ENCODE measurements at places on chromosomes 5 and 9. TPM values are rescaled to one million over a fixed set of nuclear protein-coding genes. Genes with fewer than 3 reads are reported as not detected.

Gene ANKRD20A1
- not detected for total RNA-seq

Gene GABRA6
- not detected for total RNA-seq

GRCh38 chr5:60010328-60010727 lies 116.8 kb upstream of the PDE4D start:
- DNase-seq = no peak

Gene PHAX
- total RNA-seq = 40.5 TPM

DNA sequence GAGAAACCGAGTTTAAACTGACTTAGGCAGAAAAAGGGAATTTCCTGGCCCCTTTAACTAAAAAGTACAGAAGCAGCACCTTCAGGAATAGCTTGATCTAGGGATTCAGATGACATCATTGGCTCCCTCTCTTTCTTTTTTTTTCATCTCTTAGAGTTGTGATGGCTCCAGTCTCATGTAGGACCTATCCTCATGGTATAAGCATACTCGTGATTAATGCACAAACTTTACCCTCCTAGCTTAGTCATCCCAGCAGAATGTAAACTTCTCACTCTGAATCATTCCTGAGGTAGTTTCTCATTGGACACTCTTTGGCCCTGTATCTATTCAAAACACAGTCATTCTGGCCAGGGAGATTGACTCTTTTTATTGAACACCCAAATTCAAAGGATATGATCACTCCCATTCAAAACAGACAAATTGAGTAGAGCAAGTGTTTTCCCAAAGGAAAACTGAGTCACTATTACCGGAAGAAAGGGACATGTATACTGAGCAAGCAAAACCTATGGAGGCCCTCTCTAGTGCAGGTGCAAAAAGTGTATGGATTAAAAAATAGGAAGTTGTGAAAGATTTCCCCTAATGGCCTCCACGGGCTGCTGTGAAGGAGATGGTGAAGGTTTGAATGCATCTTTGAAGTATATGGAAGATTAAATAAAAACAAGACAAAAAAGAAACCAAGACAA lies 27.6 kb upstream of the SMIM23 start:
- no peak for DNase-seq

GRCh38 chr5:96871686-96872085 lies 4.6 kb upstream of the ERAP2 start:
- no peak for DNase-seq

GRCh38 chr5:119356612-119357188 lies 881 bp downstream of the TNFAIP8 start:
- no peak for DNase-seq

GRCh38 chr9:124110307-124110915 lies 98.8 kb downstream of the LHX2 start:
- peak; percentile 84 for DNase-seq

DNA sequence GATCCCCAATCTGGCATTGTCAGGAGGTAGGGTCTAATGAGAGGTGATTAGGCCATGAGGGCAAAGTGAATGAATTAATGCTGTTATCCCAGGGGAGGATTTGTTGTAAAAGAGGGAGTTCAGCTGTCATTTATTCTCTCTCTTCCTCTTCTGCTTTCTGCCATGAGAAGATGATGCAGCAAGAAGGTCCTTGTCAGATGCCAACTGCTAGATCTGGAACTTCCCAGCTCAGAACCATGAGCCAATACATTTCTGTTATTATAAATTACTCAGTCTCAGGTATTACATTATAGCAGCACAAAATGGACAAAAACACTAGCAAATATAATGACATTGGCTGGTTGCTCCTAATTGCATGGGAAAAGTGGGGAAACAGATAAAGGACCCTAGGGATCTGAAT lies 15.6 kb upstream of the BICD2 start:
- no peak for DNase-seq

GRCh38 chr5:68292316-68292715 lies 76.8 kb downstream of the PIK3R1 start:
- peak; percentile 35 for DNase-seq
